ENCODE measurements at places on chromosomes 1 and 21. TPM values are rescaled to one million over a fixed set of nuclear protein-coding genes. Genes with fewer than 3 reads are reported as not detected.

Gene LCE6A
- not detected for total RNA-seq

Gene ALPL
- total RNA-seq: 50.3 TPM

Gene S100A3
- total RNA-seq: 3.4 TPM

Gene GPA33
- 1.5 TPM for total RNA-seq

Gene AMY2B
- total RNA-seq: 25.1 TPM

Gene IARS2
- 71.3 TPM for total RNA-seq

Gene USH2A
- total RNA-seq: 5.6 TPM

Gene SPATA17
- total RNA-seq: 0.41 TPM

Gene TINAGL1
- total RNA-seq: 264 TPM

DNA sequence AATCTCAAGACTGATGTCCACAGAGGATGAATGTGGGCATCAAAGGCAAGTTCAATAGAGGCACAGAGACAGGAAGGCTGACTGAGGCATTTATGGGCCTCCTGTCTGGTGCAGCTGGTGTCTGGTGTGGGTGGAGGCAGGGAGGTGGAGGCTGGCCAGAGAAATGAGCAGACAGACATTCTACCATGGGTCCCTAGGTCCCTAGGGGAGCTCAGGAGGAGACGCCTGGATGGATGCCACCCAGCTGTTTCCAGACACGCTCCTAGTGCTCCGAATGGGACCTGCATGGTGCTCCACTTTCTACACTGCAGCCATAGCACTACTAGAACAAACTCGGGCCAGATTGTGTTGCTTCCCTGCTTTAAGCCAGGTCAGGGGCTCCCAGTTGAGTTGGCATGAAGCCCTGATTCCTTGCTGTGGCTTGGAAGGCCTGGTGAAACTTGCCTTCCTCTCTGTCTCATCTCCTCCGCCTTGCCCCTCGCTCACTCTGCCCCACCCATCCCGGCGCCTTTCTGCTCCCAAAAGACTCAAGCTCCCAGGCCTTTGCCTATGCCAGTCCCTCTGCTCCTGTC, 25.3 kb downstream of the PADI2 start:
- no peaks in the 10 kb centered on the region for H3K36me3 ChIP-seq
- no peak overlapping the region for H3K4me3 ChIP-seq
- no peak for DNase-seq
- H3K27ac ChIP-seq: no peak overlapping the region
- H3K27me3 ChIP-seq: no peaks in the 10 kb centered on the region
- no peaks in the 10 kb centered on the region for H3K4me1 ChIP-seq

GRCh38 chr1:218656301-218657037, 311.3 kb downstream of the TGFB2 start:
- no peaks in the 10 kb centered on the region for H3K27me3 ChIP-seq
- DNase-seq: no peak
- no peaks in the 10 kb centered on the region for H3K36me3 ChIP-seq
- H3K4me3 ChIP-seq: no peak overlapping the region
- H3K27ac ChIP-seq: no peak overlapping the region

GRCh38 chr1:10471411-10472219, 714 bp downstream of the DFFA start:
- peak overlapping the region; percentile 83 for H3K4me3 ChIP-seq
- H3K27me3 ChIP-seq: no peaks in the 10 kb centered on the region
- peaks cover 29% of the 10 kb centered on the region for H3K4me1 ChIP-seq
- H3K27ac ChIP-seq: peak overlapping the region; percentile 76
- H3K36me3 ChIP-seq: peaks cover 26% of the 10 kb centered on the region

- H3K27me3 ChIP-seq: no peaks in the 10 kb centered on the region
- peak overlapping the region; percentile 86 for H3K4me3 ChIP-seq
- peak overlapping the region; percentile 84 for H3K27ac ChIP-seq
- H3K4me1 ChIP-seq: peaks cover 32% of the 10 kb centered on the region
These were observed 466 bp downstream of the PEX10 start for GRCh38 chr1:2411801-2412394.

DNA sequence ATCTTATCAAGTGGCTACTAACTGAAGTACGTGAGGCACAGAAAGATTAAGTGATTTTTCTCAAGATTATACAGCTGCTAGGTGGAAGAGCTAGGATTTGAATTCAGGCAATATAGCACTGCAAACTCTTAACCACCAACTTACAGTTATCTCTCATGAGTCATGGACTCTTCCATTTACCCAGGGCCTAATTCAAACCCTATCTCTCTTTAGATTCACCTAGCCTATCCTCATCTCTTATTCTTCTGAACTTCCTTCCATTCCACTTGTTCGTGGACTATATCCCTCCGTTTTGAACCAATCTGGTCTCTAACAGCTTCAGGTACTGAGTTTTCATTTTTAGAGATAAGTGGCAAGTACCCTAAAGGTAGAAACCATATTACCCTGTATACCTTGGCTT, 92.8 kb upstream of the DMRTA2 start:
- no peaks in the 10 kb centered on the region for H3K4me1 ChIP-seq
- no peak overlapping the region for H3K4me3 ChIP-seq
- peaks cover 6% of the 10 kb centered on the region for H3K36me3 ChIP-seq
- H3K27me3 ChIP-seq: no peaks in the 10 kb centered on the region

- no peak for DNase-seq
- no peak overlapping the region for H3K4me3 ChIP-seq
- no peaks in the 10 kb centered on the region for H3K4me1 ChIP-seq
- H3K27me3 ChIP-seq: no peaks in the 10 kb centered on the region
These were observed 63.7 kb downstream of the IFI44 start for GRCh38 chr1:78713297-78713696.

GRCh38 chr1:247548769-247549182, at the start of gene GCSAML:
GCSAML (plus strand) TSS chr1:247549134; CDS start chr1:247549192, 58 bp downstream.
- DNase-seq: no peak
- no peak within 1 kb of the TSS for H3K4me3 ChIP-seq

DNA sequence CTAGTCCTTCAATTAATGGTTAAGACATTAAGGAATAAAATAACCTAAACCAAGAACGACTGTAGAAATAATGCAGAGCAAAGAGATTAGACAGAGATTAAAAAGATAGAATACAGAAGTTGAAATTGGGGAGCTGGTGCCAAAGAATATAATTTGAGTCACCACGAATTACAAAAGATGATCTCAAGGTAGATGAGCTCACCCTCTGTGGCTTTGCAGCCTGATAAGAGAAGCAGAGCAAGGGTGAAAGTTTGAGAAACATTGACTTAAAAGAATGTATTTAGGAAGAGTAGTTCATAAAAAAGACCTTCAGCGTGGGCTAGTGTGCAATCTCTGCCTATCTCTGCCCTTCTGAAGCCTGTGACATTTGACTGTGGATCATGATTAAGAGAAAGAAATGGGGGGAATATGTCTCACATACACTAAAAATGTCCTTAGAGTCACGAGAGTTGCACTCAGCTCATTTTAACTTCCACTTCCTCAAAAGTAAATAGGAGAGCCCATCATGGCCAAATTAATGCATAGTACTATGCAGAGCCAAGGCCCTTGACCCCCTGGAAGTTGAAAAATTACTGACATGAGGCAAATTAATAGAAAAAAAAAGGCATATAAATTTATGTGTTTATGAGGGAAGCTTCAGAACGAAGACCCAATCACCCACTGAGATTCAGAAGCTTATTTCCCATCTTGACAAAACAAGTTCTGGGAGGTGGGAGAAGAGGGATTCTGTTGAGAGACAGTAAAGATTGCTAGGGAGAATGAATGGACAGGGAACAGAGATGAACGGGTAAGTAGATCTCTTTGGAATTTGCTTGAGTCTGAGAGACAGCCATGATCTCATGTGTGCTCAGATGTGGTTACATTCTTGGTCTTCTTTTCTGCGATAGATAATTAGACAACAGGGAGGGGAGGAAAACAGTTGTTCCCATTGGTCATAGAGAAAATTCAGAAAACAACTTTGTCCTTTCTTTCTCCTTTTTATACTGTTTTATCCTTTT, 395.4 kb upstream of the LRRC7 start:
- no peaks in the 10 kb centered on the region for H3K27me3 ChIP-seq
- no peak overlapping the region for H3K4me3 ChIP-seq
- no peak overlapping the region for H3K27ac ChIP-seq
- no peaks in the 10 kb centered on the region for H3K4me1 ChIP-seq

DNA sequence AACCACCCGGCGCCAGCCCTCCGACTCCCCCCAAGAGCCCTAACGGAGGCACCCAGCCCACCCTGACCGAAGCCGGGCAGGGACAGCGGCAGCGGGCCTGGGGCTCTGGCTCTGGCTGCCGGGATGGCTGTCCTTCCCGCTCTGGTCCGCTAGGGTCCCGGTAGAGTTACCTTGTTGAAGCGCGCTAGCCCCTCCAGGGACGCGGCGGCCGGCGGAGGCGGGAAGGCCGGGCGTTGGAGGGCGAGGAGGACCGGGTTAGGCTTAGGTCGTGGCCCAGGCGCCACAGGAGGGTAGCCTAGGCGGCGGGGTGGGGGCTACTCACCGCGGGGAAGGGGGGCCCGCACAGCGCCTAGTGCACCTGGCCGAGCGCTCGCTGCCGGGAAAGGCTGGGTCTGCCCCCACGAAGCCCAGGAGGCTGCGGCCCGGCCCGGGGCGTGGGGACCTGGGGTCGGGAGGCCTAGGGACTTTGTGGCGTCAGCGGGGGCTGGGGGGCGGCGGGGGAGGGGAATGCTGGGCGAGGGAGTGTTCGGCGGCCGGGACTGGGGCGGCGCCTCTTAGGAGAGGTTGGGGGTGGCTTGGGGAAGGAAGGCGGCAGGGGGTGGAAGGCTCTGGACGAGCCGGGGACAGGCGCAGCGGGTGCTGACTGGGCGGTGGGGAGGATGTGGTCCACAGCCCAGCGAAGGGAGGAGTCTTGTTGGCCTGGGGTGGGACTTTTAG, at the start of gene TRIM17:
Gene TRIM17, minus strand, starts transcription at position 645 of the 717 bp plus-strand sequence. CDS start 1,789 bp downstream, outside the sequence.
- H3K27ac ChIP-seq: peak within 1 kb of the TSS; percentile 24
- no peaks in the 10 kb centered on the region for H3K4me1 ChIP-seq
- H3K36me3 ChIP-seq: no peaks in the 10 kb centered on the region
- no peak for DNase-seq
- H3K27me3 ChIP-seq: no peaks in the 10 kb centered on the region

DNA sequence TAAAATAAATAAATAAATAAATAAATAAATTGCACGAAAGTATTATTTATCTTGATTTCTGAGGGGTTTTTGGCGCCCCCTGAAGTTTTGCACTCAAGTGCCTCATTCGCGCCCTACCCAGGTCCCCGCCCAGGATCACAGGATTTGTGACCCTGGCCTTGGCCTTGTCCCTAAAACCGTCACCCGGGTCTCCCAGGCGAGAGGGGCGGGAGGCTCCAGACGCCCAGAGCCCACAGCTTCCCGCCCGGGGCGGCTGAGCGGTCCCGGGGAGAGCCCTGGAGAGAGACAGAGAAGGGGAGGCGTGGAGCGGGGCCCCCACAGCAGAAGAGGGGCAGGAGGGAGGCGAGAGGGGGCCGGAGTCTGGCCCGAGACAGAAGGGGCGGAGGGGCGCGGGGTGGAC, 91.8 kb upstream of the CASZ1 start:
- peaks cover 4% of the 10 kb centered on the region for H3K27me3 ChIP-seq
- DNase-seq: no peak
- no peak overlapping the region for H3K4me3 ChIP-seq
- no peaks in the 10 kb centered on the region for H3K4me1 ChIP-seq

GRCh38 chr1:32801096-32801715, 16.0 kb downstream of the YARS1 start:
- H3K4me1 ChIP-seq: no peaks in the 10 kb centered on the region
- peaks cover 49% of the 10 kb centered on the region for H3K36me3 ChIP-seq
- DNase-seq: no peak
- no peaks in the 10 kb centered on the region for H3K27me3 ChIP-seq
- no peak overlapping the region for H3K27ac ChIP-seq
- no peak overlapping the region for H3K4me3 ChIP-seq

DNA sequence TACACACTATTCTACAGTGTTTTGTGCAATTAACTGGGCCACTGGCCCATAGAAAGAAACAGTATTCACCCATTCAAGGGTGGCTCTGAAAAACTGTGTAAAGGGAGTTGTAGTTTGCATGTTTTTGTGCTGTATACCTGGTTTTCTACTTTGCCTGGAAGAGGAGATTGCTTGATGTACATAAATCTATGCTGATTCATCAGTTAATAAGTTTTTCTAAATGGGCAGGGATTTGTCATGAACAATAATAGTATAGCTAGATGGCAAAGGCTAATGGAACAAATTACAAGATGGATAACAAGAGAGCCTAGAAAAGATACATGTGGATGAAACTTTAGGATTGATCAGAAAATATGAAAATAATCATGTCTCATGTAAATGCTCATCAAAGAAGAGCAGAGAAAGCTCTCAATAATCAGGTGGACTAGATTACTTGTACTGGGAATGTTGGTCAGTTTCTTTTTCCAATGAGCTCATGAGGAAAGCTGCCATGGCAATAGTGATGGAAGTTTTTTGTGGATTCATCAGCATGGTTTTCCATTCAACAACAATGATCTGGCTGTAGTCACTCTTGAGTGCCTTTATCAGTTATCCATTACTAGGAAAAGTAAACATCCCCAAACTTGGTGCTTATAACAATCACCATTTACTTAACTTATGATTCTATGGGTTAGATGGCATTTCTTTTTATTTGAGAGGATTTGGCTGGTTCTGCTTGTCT, 602.8 kb downstream of the BRINP3 start:
- no peaks in the 10 kb centered on the region for H3K4me1 ChIP-seq
- no peaks in the 10 kb centered on the region for H3K27me3 ChIP-seq
- H3K27ac ChIP-seq: no peak overlapping the region

DNA sequence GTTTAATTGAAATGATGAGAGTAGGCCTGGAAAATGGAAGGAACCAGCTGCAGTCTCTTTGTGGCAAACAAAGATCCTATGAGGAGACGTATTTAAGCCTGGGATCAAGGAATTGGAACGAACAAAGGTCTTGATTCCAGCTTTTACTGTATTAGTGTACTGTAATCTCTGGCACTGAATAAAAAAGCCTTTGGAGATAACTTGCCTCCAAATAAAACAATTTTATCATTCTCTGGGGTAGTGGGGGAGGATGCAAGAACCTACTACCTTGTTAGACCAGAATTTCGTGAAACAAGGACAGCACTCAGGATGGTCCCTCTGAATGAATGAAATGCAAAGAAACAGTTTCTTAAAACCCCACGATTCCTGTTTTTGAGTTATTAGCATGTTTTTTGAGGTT, 134.2 kb downstream of the RWDD3 start:
- H3K36me3 ChIP-seq: no peaks in the 10 kb centered on the region
- no peaks in the 10 kb centered on the region for H3K4me1 ChIP-seq
- no peak overlapping the region for H3K27ac ChIP-seq
- DNase-seq: no peak
- no peak overlapping the region for H3K4me3 ChIP-seq
- H3K27me3 ChIP-seq: no peaks in the 10 kb centered on the region
